ENCODE measurements at places on chromosomes 11 and 22. TPM values are rescaled to one million over a fixed set of nuclear protein-coding genes. Genes with fewer than 3 reads are reported as not detected.

DNA sequence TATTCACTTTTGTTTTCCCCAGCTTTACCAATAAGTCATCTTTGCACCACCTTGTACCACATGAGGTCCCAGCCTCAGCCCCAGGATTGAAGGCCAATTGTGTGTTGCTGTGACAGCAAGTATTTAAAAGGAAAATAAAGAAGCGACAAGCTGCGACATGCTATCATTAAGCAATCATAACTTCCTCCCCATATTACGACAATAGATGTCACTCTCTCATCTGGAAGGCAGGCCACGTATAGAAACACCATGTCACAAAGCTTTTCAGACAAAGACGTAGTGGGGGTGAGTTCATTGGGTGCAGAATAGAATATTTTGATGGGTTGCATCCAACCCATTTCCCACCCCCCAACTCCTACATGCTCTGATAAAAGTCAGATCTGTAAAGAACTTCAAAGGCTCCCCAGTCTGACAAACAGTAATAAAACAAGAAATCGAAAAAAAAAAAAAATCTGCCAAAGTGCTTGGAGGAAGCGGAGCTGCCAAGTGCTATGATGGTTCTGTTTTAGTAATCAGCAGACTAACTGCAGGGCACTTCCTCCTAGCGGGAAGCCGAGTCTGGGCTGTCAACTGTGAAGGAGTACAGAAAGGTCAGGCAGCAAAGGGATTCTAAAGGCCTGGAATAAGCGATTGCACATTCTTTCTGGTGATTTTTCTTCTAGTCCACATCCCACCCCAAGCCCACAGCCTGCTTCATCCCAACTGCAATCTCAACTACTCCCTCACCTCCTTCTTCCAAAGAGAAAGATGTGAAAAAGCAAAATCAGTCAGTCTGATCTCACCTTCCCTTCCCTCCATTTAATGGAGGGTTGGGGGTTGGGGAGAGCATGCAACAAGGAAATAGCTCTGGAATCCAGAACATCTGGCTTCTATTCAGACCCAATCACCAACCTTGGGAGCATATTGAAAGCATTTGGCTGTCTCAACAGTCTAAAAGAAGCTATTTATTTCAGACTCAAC, 131.4 kb upstream of the UBASH3B start:
- H3K27me3 ChIP-seq, result peaks cover 4% of the 10 kb centered on the region
- no peaks in the 10 kb centered on the region for H3K36me3 ChIP-seq
- H3K4me1 ChIP-seq, result no peaks in the 10 kb centered on the region

DNA sequence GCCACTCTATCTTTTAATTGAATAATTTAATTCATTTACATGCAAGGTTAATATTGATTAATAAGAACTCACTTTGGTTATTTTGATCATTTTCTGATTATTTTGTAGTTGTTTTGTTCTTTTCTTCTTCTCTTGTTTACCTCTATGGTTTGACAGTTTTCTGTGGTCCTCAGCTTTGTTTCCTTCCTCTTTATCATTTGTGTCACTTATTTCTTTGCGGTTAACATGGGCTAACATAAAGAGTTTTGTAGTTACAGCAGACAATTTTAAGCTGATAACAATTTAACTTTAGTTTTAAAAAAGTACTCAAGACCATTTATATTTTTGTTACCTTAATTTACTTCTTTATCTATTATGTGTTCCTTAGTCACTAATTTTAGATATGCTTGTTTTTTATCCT, 1032.8 kb upstream of the RAG2 start:
- no peaks in the 10 kb centered on the region for H3K4me1 ChIP-seq
- H3K4me3 ChIP-seq, result no peak overlapping the region
- no peaks in the 10 kb centered on the region for H3K27me3 ChIP-seq
- H3K36me3 ChIP-seq, result no peaks in the 10 kb centered on the region

GRCh38 chr11:126722006-126722736, 278.4 kb downstream of the KIRREL3 start:
- H3K4me1 ChIP-seq, result no peaks in the 10 kb centered on the region
- no peak overlapping the region for H3K4me3 ChIP-seq
- H3K27ac ChIP-seq, result no peak overlapping the region
- H3K36me3 ChIP-seq, result no peaks in the 10 kb centered on the region
- H3K27me3 ChIP-seq, result no peaks in the 10 kb centered on the region

DNA sequence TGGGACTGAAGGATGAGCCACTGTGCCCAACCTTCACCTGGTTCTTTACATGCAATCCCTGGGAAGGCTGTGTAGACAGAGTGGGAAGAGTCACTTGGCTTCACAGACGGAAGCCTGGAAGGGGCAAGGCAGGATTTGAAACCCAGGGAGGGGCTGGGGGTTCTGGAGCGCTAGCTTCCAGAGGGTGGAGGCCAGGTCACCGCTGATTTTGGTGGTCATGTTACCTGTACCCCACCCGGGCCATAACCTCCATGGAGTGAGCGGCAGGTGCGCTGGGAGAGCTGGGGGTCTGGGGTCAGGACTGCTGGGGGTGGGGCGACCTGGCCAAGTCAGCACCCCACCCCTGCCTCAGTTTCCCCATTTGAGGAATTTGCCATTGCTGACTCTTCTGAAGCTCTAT, 38.3 kb downstream of the PDGFB start:
- peaks cover 8% of the 10 kb centered on the region for H3K27me3 ChIP-seq
- H3K36me3 ChIP-seq, result no peaks in the 10 kb centered on the region
- H3K4me1 ChIP-seq, result no peaks in the 10 kb centered on the region
- H3K27ac ChIP-seq, result no peak overlapping the region

- no peaks in the 10 kb centered on the region for H3K4me1 ChIP-seq
- no peak for DNase-seq
- H3K4me3 ChIP-seq, result no peak overlapping the region
- no peak overlapping the region for H3K27ac ChIP-seq
- H3K27me3 ChIP-seq, result peaks cover 7% of the 10 kb centered on the region
Observed at GRCh38 chr11:119368121-119369034, 13.1 kb downstream of the USP2 start.

DNA sequence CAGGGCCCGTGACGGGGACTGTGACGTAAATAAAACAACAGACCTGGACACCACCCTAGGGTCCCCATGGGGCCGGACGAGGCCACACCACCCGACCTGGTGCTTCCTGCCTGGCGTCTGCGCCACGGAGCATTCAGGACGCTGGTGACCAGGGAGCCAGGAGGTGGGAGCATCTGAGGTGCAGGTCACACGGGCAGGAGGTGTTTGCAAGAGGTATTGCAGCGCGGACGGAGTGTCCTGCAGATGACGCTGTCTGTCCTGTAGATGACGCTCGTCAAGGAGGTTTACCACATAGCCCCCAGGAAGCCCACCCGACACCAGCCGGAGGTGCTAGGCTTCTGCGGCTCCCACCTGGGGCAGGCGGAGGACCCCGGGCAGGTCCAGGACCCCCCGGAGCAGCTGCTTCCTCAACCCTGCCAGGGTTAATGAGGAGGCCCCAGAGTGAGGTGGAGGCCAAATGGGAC, 986 bp upstream of the MUC5B start:
- no peaks in the 10 kb centered on the region for H3K36me3 ChIP-seq
- no peaks in the 10 kb centered on the region for H3K4me1 ChIP-seq
- no peak for DNase-seq
- no peak overlapping the region for H3K4me3 ChIP-seq

DNA sequence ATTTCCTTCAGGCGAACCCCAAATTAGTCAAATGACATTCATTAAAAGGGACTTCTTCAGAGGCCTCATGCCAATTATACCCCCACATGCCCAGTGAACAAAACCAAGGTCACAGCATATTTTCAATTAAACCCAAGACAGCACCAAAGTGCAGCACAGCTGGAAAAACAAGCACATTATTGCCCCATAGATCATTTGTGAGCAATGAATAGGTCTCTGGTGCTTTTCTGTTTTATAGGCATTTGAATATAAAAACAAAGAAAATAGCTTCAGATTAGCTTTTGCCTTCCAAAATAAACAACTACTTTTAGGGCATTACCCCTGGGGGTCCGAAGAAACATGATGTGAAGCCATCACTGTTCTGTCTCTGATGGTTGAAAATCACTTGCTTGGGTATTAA, 1319.9 kb downstream of the LRRC4C start:
- no peak overlapping the region for H3K27ac ChIP-seq
- H3K4me3 ChIP-seq, result no peak overlapping the region
- DNase-seq, result no peak
- no peaks in the 10 kb centered on the region for H3K4me1 ChIP-seq

Gene OSBP2
- 2.8 TPM for total RNA-seq

Gene ANO5
- not detected for total RNA-seq

Gene CYP2D6
- total RNA-seq, result 8.6 TPM
